Spleen (tissue), 13 donors: ENCODE measurements at places on chromosomes 2 and 18.

DNA sequence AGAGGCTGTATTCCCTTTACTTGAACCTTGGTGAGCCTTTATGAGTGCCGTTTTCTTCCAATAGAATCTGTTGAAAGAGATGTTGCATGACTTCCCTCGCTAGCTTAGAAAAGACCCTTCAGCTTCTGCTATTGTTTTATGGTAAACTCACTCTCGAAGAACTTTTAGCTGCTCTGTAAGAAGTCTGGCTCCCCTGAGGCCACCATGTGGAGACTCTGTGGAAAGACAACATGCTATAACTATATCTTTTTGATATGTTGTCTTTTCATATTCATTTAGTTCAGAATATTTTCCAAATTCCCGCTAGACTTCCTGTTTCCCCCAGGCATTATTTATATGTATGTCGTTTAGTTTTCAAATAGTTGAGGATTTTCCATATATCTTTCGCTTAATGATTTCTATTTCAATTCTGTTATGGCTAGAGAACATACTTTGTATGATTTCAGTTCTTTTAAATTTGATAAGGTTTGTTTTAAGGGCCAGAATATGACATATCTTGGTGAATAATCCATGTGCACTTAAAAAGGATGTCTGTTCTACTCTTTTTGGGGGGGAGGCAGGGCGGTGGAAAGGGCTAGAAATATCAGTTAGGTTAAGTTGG lies 64.1 kb downstream of the PTPN4 start:
- no peak for DNase-seq

- no peak for DNase-seq
These were observed 566.8 kb upstream of the ZNF804A start for GRCh38 chr2:184031402-184032147.

GRCh38 chr2:42009657-42010580 lies 37.9 kb upstream of the PKDCC start:
- no peak for DNase-seq

GRCh38 chr18:5463390-5463789 lies 80.4 kb downstream of the EPB41L3 start:
- no peak for DNase-seq

DNA sequence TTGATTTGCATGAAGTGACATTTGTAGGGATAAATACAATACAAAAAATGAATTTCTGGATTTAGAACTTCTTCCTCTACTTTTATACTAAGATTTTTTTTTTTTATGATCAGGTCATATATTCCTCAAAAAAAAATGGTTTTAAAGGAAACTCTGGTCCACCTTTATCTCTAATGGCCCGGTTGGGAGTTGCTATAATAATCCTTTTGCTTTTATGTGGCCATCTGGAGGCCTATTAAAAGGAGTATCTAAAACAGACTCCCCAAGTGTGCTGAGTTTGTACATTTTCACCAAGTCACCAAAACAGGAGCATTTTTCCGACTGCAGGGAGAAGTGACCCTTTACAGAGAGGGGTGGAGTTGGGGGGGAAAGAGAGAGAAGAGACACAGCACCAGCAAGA lies 329.2 kb upstream of the FIGN start:
- no peak for DNase-seq

GRCh38 chr18:1627494-1627893 lies 722.8 kb downstream of the ADCYAP1 start:
- no peak for DNase-seq

DNA sequence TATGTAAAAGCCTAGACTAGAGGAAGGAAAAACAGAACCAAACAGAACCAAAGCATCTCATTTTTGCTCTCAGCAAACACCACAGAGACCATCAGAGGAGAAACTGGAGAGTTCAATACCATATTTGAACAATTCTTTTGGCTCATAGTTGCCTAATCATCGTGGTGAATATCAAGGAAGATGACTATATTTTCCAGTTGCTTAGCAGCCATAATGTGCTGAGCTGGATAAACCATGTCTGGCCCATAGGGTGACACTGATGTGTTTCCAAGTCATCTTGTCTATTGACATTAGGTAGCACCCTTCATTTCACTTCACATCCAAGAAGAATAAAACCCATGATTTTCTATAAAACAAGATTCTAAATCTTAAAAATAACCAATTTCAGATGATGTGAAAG lies 5.9 kb upstream of the XRCC5 start:
- no peak for DNase-seq

- no peak for DNase-seq
These were observed 9.2 kb upstream of the PAIP2B start for GRCh38 chr2:71235930-71236587.

GRCh38 chr18:59357928-59358327 lies 1.1 kb downstream of the LMAN1 start:
- DNase-seq = no peak

DNA sequence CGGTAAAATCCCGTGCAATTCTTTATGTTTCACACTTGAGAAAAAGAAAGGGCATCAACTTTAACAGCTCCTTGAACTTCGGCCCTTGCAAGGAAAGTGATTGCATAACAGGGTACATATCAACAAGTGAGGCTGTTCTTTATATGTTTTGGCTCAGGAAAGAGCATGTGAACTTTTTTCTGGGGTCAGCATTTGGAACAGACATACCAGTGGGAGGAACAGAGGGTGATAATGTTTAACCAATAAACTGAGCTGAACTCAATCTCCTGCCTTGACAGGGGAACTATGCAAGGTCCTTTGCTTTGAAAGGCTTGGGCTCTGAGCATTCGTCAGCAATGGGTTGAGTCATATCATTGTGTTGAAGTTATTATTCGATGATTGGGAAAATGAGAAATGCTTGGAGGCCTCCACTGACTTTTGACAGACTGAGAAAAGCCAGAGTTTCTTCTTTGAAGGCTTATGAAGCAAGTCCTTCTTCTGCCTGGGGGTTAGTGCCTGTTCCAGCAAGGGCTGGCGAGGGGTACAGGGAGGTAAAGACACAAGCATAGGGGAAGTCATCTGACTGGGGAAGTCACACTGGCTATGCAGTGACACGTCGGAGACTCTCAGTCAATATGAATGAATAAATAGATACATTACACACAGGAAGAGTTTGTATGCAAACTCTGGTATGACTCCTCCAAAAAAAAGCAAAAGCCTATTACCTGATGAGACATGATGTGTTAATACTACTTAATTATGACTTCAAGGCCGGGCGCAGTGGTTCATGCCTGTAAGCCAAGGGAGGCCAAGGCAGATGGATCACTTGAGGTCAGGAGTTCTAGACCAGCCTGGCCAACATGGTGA lies 57.2 kb downstream of the CYB5A start:
- DNase-seq = no peak

DNA sequence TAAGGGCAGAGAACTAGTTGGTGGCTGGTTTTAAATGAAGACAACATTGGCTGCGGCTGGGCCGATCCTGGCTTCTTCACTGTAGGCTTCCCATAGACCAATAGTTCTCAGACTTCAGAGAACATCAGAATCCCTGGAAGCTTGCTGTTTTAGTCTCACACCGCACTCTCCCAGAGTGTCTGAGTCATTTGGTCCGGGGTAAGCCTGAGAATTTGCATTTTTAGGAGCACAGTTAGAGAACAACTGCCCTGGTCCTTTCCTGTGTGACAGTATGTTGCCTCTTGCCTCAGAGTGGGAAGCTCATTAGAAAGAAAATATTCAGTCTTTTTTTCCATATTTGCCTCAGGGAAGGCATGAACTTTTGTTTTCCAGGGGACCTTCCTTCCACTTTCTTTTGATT lies 137.1 kb upstream of the GAREM1 start:
- DNase-seq = no peak

DNA sequence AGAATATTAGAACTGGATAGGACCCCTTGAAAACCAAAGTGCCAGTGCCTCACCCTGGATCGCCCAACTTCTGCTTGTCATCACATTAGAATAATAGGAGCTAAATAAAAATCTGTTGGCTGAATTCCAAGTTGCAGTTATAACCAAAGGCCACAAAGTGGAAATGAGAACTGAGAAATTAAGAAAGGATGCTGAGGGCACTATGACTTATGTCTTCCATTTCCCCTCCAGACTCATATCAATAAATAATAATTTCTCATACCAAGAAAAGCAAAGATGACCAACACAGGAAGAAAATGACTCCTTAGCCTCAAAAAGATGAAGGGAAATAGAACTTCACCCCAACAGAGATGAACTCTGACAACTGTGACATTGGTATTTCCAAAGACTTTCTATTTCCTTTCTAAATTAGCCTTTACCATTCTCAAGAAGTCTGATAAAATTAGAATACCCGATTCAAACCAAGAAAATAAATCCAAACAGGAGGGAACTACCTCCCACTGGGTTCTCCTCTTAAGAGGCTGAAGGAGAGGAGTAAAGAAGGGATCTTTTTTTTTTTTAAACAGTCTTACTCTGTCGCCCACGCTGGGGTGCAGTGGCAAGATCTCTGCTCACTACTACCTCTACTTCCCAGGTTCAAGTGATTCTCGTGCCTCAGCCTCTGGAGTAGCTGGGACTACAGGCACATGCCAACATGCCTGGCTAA lies 46.5 kb upstream of the EPG5 start:
- no peak for DNase-seq

DNA sequence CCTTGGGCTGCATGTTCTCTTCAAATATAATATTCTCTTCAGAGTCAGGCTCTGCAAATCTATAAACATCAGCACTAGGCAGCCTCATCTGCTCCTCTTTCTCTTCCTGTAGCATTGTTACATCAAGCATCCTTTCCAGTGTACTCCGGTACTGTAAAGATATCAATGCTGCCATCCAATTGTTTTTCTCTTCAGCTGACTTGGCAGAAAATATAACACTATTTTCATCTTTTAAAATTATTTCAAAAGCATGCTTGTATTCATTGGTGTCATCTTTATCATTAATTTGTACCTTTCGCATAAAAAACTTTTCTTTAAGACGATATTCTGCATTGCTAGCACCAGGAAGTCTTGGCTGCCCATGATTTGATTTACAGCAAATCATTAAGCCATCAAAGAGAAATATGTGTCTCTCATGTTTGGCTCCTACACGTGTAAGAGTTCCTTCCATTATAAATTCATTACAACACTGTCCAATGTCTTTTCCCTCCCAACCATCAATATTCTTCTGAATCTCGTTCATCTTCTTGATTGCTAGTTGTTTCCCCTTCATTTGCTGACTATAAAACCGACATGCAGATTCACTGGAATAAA lies 98.1 kb downstream of the SOS1 start:
- no peak for DNase-seq

DNA sequence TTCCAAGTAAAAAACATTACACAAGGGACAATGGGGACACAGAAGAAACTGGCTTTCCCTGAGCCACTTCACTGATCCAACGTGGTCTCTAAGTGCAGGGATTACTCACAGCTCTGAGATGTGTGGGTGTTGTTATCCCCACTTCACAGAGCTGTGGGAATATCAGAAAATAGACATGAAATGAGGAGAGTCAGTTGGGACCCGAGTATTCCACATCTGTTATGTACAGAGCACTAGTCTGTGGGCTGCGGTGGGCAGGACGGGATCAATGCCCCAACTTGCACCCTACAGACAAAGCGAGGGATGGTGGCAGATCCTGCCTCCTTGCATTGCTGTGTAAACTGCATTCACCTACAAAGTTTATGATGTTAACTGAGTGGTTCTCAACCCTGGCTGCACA lies 11.7 kb downstream of the LAMA1 start:
- DNase-seq = no peak

DNA sequence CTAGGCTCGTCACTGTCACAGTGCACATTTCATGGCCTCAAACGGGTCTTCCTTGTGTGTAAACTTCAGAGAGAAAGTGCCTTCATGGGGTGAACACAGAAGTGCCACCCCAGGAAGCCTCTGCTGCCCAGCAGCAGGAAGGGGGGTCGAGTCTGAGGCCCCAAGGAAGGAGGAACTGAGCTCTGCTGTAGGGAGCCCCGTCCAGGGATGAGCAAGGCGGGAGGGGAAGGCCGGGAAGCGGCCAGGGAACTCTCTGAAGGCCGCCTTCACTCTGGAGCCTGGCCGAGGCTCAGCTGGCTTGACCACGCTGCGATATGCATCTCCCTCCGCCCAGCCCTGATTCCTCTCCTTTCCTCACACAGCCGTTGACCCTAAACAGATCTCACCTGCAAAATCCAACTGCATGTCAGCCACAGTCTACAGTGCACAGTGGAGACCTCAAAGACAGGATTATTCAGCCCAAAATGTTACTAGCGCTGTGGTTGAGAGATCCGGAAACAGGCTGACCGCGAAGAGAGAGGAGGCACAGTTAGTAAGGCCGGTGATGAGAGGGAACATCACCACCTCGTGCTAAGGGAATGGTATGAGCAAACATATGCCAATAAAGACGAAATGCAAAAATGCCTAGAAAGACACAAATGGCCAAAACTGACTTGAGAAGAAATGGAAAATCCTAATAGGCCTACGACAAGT lies 34.2 kb upstream of the CTDP1 start:
- DNase-seq = no peak

GRCh38 chr18:73959352-73959751 lies 188.3 kb downstream of the FBXO15 start:
- no peak for DNase-seq

GRCh38 chr18:6592522-6592921 lies 137.0 kb upstream of the ARHGAP28 start:
- no peak for DNase-seq

- no peak for DNase-seq
These were observed 18.7 kb downstream of the TPO start for GRCh38 chr2:1431886-1432400.

- DNase-seq = no peak
These were observed 241.1 kb downstream of the BCL2 start for GRCh38 chr18:63078471-63078870.

GRCh38 chr18:62510789-62511188 lies 12.0 kb upstream of the ZCCHC2 start:
- DNase-seq = no peak

DNA sequence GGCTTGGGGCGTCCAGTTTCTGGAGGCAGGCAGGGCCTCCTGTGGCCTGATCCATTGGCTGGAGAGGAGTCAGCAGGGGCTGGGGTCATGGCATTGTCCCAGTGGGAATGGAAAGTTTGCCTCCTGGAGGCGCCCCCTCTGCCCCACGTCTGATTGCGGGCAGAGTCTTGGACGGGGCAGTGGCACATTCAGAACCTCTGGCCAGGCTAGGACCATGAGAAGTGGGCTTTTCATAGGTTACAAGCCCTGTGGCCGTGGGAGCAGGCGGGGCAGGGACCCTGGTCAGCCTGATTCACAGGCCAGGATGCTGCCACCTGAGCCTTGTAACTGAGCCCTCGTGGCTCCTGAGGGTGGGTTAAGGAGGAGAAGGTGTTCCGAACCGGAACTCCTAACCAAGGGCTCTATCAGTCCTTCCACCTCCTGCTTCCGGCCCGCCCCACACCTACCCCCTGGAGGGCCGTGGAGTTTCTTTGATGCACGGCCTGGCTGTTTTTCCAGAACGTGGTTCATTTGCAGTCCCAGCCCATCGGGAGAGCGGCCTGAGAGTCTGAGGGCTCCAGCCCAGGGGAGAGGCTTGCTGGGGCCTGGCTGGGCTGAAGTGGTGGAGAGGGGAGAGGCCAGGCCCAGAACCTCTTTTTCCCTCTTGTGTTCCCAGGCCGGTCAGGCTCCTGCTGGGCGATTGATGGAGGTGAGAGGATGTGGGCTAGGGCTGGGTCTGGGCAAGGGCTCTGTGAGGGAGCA lies 43.9 kb upstream of the PLB1 start:
- no peak for DNase-seq

DNA sequence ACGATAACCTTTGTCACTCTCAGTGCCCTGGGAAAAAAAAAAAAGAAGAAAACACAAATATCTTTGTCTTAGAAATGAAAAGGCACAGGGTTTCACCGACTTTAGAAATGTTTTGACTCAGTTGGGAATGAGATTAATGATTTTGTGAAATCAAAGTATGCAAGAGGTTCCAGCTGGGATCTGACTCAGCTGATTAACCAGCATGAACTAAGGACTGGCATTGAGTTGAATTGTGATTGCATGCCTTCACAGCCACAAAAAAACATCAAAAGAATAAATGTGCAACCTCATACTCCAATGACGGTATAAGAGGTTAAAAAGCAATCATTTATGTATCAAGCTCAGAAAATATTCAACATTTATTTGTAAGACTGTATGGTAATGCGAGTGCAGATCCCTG lies 566.6 kb upstream of the DSEL start:
- DNase-seq = no peak
